Activated B cell treated with CpG ODN at 0.5 μM for 24 hours (primary cell): ENCODE measurements at places on chromosomes 2 and 18. TPM values are rescaled to one million over a fixed set of nuclear protein-coding genes. Genes with fewer than 3 reads are reported as not detected.

DNA sequence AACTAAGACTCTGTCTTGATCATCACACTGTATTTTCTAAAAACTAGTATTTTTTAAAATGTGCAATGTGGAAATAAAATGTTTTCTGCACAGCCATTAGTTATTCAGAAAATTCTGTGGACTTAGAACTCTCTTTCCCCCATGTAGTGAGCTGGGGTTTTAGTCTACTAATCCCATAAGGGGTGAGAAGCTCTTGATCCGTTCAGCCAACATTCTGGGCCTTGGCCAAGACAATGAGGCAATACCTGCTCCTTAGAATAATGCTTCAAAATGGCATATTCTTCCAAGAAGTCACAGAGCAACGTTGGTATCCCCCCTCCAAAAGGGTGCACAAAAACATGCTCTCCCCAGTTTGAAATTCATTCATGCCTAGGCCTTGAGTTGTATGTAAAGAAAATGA lies 4.0 kb downstream of the REEP1 start:
- no peak for DNase-seq

- no peak for DNase-seq
These were observed 277.2 kb upstream of the HS6ST1 start for GRCh38 chr2:128595763-128596395.

DNA sequence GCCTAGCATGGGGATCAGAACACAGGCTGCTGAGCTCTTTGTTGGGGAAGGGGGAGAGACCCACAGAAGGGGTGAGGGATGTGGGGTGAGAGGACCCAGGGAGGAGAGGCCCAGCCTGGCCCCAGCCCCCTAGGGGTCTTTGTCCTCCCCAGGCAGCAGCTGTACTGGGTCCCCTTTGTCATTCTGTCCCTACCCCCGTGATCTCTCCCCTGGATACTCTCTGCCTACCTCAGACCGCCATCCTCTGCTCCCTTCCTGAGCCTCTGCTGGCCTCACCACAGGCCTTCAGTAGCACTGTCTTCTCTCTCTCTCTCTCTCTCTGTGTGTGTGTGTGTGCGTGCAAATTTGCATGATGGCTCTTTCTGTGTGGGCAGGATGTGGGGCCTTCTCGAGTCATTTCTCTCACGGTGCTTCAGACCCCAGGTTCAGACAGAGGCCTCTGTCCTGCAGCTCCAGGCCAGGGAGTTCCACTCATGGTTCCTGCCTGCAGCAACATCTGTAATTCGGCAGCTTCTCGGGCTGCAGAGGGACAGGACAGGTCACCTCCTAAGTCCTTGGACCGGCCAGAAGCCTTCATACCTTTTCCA lies 1.4 kb downstream of the PSD4 start:
- peak; percentile 53 for DNase-seq

DNA sequence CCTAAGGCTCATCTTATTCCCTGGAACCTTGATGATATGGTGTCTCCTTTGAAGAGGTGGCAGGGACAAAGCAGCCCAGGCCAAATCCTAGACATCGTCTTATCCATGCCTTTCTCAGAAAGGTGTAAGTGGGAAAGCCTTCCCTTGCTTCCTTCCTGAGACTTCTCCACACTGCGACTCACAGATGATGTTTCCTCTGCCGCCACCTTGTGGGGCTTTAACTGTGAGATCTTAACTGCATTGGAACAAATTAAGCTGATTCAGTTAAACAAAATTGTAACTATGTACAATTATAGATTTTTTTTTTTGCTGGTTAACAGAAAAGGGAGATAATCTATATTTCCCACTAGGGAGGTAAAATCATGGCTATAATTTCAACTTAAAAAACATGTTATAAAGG lies 10.0 kb upstream of the GCA start:
- DNase-seq = no peak

GRCh38 chr2:56380861-56381260 lies 197.1 kb downstream of the CCDC85A start:
- no peak for DNase-seq

GRCh38 chr2:199455545-199456382 lies 2.0 kb downstream of the SATB2 start:
- no peak for DNase-seq

DNA sequence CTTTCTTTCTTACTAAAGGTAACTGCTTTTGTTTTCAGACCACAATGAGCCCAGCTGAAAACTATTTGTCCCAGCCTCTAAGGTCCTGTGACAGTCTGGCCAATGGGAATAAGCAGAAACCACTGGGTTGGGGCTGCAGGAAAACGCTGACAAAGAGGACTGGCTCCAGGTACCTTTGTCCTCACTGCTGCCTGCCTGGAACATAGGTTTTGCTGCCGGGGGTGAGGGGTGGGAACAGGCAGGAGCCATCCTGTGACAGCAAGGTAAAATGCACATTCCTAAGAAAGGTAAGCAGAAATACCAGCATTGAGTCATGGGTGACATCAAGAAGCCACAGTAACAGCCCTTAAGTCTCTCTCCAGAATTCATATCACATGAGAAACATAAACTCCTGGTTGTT lies 21.6 kb downstream of the PTPN2 start:
- no peak for DNase-seq

DNA sequence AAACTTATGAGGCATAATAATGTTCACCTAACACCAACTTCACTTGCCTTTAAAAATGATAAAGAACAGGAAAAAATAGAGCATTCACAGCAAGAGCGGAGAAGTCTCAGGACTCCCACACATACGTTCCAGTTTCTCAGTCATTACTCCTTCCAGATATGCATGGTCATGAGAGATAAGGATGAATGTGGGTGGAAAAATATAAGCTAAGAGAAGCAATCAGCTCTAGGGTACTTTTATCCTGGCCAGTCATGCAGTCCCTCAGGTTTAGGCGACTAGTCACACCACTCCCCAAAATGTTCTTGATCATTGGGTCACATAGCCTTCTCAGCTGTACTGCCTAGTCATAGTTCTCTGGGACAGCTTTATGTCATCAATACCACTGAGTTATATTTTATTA lies 29.2 kb upstream of the CCDC178 start:
- no peak for DNase-seq

- DNase-seq = no peak
These were observed 2.2 kb upstream of the WNT10A start for GRCh38 chr2:218878486-218878885.

- DNase-seq = no peak
These were observed 476.7 kb downstream of the TXNL1 start for GRCh38 chr18:56161566-56162260.

GRCh38 chr2:39119732-39120520 lies 925 bp downstream of the SOS1 start:
- peak; percentile 71 for DNase-seq

DNA sequence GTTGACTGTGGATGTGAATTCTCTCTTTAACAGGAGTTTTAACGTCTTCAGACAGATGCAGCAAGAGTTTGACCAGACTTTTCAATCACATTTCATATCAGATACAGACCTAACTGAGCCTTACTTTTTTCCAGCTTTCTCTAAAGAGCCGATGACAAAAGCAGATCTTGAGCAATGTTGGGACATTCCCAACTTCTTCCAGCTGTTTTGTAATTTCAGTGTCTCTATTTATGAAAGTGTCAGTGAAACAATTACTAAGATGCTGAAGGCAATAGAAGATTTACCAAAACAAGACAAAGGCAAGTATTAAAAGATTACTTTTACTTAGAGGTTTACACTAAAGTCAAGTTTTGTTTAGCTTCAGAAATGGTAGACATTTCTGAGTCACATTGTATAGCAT lies 30.2 kb upstream of the TYMS start:
- DNase-seq = no peak

GRCh38 chr2:78532762-78533379 lies 492.6 kb upstream of the REG3G start:
- DNase-seq = no peak

- no peak for DNase-seq
These were observed 5.1 kb upstream of the PAX8 start for GRCh38 chr2:113283704-113284284.

DNA sequence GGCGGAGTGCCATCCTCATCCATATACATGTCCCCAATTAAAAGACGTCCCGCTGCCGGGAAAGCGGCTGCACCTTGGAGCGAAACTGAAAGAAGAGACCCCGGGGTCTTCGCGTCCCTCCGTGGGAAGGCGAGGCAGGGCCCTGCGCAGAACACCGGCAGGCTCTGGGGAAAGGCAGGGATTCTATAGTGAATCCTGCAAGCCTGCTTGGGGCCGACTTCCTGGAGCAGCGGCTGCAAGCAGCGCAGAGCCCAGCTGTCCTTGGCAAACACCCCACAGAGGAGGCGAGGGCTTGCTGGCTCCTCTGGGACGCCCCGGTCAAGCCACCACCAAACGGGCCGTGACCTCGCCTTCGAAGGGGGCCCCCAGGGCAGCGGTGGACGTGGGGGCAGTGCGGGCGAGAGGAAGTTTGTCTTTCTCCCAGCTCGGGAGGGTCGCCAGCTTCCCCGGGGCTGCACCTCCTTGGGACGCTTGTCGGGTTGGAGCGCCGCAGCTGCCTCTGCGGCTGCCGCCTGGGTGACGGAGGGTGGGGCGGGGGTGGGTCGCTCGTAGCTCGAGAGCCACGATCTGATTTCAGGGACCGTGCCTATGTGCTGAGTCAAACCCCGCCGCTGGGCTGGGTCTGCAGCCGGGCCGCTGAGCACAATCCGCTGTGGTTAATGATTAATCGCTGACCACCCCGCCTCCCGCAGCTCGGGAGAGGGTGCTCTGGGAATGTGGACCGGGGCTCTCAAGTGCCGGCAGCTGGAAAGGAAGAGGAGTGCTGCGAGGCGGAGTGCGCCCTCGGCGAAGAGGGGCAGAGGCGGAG lies 486 bp upstream of the GPR39 start:
- DNase-seq = no peak

GRCh38 chr2:182242609-182243008 lies 184.2 kb downstream of the PDE1A start:
- DNase-seq = no peak

DNA sequence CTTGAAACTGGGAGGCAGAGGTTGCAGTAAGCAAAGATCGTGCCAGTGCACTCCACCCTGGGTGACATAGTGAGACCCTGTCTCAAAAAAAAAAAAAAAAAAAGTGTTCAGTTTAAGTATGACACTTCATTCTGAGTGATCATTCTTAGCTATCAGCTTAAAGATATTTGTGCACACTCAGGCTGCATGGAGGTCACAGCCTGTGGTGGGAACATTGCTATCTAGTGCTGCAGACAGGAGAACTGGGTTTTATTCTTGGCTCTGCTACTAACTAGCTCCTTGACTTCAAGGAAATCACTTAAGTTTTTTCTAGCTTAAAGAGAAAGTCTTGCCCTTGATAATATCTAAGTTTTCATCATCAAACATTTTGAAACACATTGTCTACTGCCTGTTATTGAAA lies 391.3 kb upstream of the CDH7 start:
- no peak for DNase-seq

DNA sequence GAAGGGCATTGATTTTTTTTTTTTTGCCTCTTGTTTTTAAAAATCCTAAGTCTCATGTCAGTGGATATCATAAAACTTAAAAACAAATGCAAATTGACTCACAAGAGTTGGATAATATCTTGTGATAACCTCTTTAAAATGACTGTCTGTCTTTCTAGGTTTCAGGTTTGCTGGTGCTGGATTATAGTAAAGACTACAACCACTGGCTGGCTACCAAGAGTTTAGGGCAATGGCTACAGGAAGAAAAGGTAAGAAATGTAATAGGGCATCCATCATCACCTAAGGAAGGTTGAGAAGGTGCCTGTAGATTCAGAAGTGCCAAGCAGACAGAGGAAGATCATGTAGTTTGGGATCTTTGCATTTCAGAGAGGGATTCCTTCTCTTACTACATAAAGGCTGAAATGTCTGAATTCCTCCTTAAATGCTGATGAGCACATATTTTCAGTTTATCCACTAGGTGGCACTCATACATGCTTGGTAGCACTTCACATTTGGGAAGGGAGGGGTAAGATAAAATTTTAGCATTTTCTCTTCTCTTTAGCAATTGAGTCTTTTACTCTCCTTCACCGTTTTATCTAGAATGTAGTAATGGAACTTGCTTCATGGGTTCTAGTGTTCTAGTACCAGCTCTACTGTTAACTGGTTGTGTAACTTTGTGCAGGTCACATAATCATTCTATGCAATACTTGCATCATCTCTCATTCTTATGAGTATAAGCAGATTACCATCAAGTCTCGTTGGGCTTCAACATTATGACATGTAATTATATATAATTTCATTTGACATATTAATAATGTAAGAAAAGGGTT lies 21.1 kb downstream of the CPS1 start:
- DNase-seq = no peak

- DNase-seq = no peak
These were observed 38.6 kb downstream of the CABLES1 start for GRCh38 chr18:23173912-23174311.

- no peak for DNase-seq
These were observed 53.1 kb upstream of the KCNG2 start for GRCh38 chr18:79744625-79745024.

- no peak for DNase-seq
These were observed 122.2 kb upstream of the IL1R2 start for GRCh38 chr2:101869527-101869926.

- no peak for DNase-seq
These were observed 19.1 kb downstream of the D2HGDH start for GRCh38 chr2:241753493-241753892.

Gene ACKR3
- 5.8 and 6.6 TPM in 2 replicates for total RNA-seq

Gene CIB4
- not detected in 2 replicates for total RNA-seq

Gene OTOS
- total RNA-seq = not detected in 2 replicates

Gene DES
- not detected in 2 replicates for total RNA-seq

Gene ETAA1
- total RNA-seq = 11.7 and 12.6 TPM in 2 replicates

Gene SLC35F6
- total RNA-seq = 11.4 and 14.2 TPM in 2 replicates

Gene LAMA3
- 0.07 TPM in 1 of 2 replicates, not detected in the other for total RNA-seq

Gene CPLX4
- total RNA-seq = not detected in 2 replicates

Gene SERPINB13
- not detected in 2 replicates for total RNA-seq

Gene ARHGAP28
- not detected in 2 replicates for total RNA-seq

Gene SPDYA
- 1.6 and 2.1 TPM in 2 replicates for total RNA-seq

Gene SPC25
- 0.18 and 0.95 TPM in 2 replicates for total RNA-seq
